ENCODE measurements at places on chromosomes 2 and 18. TPM values are rescaled to one million over a fixed set of nuclear protein-coding genes. Genes with fewer than 3 reads are reported as not detected.

TBR1 gene
- total RNA-seq: not detected

DNA sequence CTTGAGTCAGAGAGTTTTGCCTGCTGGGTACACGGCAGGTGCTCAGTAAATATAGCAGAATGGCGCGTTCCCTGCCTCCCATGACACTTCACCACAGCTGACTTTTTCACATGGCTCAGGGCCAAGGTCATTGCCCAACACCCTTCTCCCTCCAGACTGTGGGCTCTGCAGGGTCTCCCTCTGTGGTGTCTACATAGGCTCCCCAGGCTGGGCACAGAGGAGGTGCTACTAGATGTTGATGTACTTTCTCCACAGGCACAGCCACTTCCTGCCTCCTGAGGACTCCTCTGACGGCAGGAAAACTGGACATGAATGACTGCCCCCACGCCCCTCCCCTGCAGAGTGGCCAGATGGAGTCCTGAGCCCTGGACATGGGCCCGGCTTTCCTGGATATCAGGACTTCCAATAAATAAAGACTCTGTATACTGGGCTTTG lies 4.2 kb downstream of the CHCHD5 start:
- no peaks in the 10 kb centered on the region for H3K27me3 ChIP-seq
- no peak for DNase-seq
- no peak overlapping the region for H3K27ac ChIP-seq
- peaks cover 30% of the 10 kb centered on the region for H3K4me1 ChIP-seq

EMILIN2 gene
- 3.3 TPM for total RNA-seq

- no peak overlapping the region for H3K4me3 ChIP-seq
- no peaks in the 10 kb centered on the region for H3K27me3 ChIP-seq
- H3K36me3 ChIP-seq: no peaks in the 10 kb centered on the region
- no peak for DNase-seq
Measured at GRCh38 chr2:28638102-28638501, 113.5 kb upstream of the PPP1CB start.

DNA sequence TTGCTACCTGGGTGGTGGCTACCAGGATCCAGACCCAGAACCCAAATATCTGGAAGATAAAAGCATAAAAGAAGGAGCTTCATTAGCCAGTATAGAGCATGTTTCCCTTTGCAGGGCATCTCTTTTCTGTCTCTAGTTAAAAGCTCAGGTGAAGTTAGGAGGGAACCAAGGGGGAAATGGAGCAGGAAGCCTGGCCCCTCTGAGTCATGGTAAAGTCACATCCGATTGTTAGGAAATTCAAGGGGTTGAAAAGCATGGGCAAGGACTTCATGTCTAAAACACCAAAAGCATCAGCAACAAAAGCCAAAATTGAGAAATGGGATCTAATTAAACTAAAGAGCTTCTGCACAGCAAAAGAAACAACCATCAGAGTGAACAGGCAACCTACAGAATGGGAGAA lies 126.9 kb downstream of the RPIA start:
- DNase-seq: no peak
- H3K27ac ChIP-seq: no peak overlapping the region
- no peaks in the 10 kb centered on the region for H3K27me3 ChIP-seq
- no peaks in the 10 kb centered on the region for H3K36me3 ChIP-seq
